Stimulated activated effector memory CD8-positive, alpha-beta T cell treated with anti-CD3 and anti-CD28 coated beads, Interleukin-12 subunit alpha, Interleukin-12 subunit beta, amount 100 ng/mL, for 72 hours (primary cell): ENCODE measurements at places on chromosomes 6 and 20.

- peak; percentile 90 for DNase-seq
Observed at GRCh38 chr20:49594143-49594930, 26.4 kb upstream of the PTGIS start.

GRCh38 chr20:41645372-41645771 lies 27.2 kb upstream of the CHD6 start:
- DNase-seq: no peak

DNA sequence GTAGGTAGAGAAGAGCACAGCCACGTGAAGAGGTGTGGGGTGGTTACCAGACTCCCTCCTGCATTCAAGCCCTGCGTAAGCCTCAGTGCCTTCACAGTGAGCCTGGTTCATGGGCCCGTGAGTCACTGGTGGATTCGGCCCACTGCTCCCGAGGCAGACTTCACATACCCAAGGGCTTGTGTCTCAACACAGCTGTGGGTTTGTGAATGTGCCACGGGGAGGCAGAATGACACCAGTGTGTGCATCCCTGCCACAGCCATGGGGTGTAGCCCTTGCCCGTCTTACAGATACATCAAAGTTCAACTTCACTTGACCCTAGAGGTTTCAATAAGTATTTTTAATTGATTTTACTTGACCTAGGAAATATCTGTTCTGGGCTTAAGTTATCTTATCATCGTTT lies 108.5 kb downstream of the MAP3K4 start:
- DNase-seq: no peak

GRCh38 chr20:41003143-41003935 lies 25.3 kb upstream of the TOP1 start:
- peak; percentile 88 for DNase-seq

- DNase-seq: no peak
Observed at GRCh38 chr6:155483858-155484257, 28.2 kb upstream of the NOX3 start.

GRCh38 chr6:151870375-151870774 lies 62.9 kb downstream of the ESR1 start:
- DNase-seq: no peak

- DNase-seq: no peak
Observed at GRCh38 chr6:100382767-100383195, 81.9 kb downstream of the SIM1 start.

DNA sequence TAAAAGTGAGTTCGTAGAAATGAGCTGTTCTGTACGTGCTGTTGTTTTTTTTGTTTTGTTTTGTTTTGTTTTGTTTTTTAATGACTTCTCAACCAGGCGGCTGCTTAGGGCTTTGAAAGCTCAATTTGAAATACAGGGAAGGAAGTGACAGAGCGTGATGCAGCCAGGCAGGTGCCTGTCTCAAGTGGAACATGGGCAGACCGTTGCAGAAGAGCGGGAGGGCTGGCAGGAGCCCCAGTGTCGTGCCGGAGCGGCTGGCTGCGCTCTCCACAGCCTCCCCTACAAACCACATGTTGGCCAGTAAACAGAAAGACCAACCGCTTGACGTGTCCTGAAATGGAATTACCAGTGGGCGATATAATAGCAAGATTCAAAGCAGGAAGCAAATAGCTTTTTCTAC lies 164.9 kb upstream of the RREB1 start:
- DNase-seq: no peak

DNA sequence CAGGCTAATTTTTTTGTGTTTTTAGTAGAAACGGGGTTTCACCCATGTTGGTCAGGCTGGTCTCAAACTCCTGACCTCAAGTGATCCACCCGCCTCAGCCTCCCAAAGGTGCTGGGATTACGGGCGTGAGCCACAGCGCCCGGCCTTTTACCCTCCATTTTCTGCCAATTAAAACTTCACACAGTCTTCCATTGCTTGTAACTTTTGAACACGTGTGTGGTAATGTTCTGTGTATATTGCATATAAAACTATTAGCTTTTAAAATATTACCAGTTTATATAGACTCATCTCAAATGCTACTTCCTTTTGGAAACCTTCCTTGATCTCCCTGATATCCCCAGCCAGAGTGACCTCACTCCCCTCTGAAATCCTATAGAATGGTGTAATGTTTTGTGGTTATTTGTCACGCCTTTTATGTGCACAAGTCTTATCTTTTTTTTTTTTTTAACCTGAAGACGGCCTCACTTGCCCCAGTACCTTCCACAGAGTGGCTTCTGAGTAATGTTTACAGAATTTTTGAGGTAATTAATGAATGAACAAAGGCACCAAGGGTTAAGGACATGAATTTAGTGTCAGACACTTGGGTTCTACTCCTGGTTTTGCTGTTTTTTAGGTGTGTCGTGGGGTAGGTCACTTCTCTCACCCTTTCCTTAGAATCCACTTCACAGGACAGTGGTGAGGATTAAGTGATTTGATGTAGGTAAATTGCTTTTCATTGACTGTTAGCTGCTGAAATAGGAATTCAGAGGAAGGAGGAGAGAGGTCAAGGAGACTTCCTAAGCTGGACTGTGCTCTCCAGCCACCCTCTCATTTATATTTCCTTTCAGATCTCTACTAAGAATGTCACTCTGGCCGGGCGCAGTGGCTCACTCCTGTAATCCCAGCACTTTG lies 11.2 kb upstream of the MMP24 start:
- no peak for DNase-seq

GRCh38 chr6:150996968-150997367 lies 131.5 kb downstream of the MTHFD1L start:
- DNase-seq: no peak

DNA sequence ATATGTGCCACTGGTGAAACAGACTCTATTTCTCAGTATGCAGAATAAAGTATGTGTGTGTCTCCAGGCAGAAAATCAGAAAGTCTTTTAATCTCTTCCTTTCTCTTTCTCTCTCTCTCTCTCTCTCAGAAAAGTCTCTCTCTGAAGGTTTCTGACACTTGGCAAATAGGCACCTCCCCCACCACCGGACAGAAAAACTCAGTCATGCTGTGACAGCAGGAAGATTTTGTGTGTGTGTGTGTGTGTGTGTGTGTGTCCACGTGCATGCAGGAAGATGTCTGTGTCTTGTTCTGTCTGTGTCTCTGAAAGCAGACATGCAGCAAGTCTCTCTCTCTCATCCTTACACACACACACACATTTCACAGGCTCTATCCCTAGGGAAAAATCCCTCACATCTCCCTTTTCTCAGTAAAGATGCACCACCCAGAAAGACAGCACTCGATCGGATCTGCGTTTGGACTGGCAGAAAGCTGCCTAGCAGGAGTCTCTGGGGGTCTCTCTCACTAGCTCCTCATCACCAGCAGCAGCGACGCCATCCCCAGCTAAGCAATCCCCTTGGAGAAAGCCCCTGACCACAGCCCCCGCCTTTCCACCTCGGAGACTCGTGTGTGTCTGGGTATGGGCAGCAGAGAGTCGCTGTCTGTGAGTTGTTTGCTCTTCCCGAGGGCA lies 98.3 kb downstream of the EDN3 start:
- DNase-seq: no peak

DNA sequence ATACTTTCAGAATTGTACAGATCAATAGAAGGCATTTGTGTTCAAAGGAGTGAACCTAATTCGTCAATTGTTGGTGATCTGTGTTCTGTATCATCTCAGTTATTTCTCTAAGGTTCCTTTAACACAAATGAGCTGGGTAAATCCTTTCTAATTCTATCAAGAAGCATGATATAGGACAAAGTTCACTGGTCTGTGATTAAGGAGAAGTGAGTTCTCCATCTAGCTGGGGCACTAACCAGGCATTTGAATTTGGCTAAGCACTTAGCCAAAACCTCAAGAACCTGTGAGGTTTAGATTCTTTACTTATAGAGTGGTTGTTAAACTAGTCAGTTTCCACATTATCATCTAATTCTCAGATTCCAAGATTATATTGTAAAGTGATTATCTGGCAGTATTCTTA lies 50.3 kb downstream of the DOP1A start:
- DNase-seq: no peak

GRCh38 chr6:105851606-105852005 lies 234.5 kb upstream of the PRDM1 start:
- DNase-seq: no peak

DNA sequence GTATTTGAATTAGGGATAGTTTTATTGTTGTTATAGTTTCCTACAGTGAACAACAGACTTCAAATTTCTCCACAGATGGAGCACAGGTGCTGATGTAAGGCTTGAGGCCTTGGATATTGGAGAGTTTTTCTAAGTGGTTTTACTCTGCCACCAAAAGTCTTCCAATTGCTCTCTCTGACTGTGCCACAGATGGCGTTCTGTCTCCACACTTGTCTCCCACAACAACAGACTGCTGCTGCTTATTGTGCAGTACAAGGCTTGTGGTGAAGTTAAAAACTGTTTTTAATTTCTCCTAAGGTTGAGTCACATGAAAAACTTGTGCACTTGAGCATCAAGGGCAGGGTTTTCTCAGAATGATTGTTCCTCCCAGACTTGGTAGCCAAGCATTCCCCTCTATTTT lies 460.9 kb upstream of the KHDRBS2 start:
- DNase-seq: no peak

- DNase-seq: no peak
Observed at GRCh38 chr20:49845060-49845459, 32.4 kb downstream of the SLC9A8 start.

GRCh38 chr6:169051371-169051770 lies 202.3 kb downstream of the THBS2 start:
- DNase-seq: no peak
